Heart left ventricle (tissue), 16 donors: ENCODE measurements at places on chromosomes 13 and 19. TPM values are rescaled to one million over a fixed set of nuclear protein-coding genes. Genes with fewer than 3 reads are reported as not detected.

Gene PROZ
- not detected for polyA plus RNA-seq

Gene SPRED3
- 1.3 TPM for polyA plus RNA-seq

GRCh38 chr13:22939157-22939556 lies 241.6 kb upstream of the SGCG start:
- no peak for DNase-seq

- no peak for DNase-seq
These were observed 4.1 kb downstream of the SWSAP1 start for GRCh38 chr19:11378319-11379189.

Gene KIR3DL2
- not detected for polyA plus RNA-seq

GRCh38 chr19:12665671-12666264 lies 774 bp downstream of the MAN2B1 start:
- no peak for DNase-seq

- DNase-seq, result no peak
These were observed 652.1 kb upstream of the GPC6 start for GRCh38 chr13:92574499-92574898.
